WTC11 (cell line): ENCODE measurements at places on chromosomes 6 and 20. TPM values are rescaled to one million over a fixed set of nuclear protein-coding genes. Genes with fewer than 3 reads are reported as not detected.
A peak's percentile ranks its signal among the peaks of the same experiment; 100 is the strongest.

- H3K36me3 ChIP-seq, result no peaks in the 10 kb centered on the region
- H3K27ac ChIP-seq, result 0 out of 2 replicates have a peak overlapping the region, but pooled peaks have one; percentile 29
- DNase-seq, result no peak
- no peak overlapping the region for H3K4me3 ChIP-seq
- H3K4me1 ChIP-seq, result peaks cover 9% of the 10 kb centered on the region
- no peaks in the 10 kb centered on the region for H3K27me3 ChIP-seq
These were observed 17.7 kb downstream of the LOC128125822 start for GRCh38 chr6:63589952-63590411.

DNA sequence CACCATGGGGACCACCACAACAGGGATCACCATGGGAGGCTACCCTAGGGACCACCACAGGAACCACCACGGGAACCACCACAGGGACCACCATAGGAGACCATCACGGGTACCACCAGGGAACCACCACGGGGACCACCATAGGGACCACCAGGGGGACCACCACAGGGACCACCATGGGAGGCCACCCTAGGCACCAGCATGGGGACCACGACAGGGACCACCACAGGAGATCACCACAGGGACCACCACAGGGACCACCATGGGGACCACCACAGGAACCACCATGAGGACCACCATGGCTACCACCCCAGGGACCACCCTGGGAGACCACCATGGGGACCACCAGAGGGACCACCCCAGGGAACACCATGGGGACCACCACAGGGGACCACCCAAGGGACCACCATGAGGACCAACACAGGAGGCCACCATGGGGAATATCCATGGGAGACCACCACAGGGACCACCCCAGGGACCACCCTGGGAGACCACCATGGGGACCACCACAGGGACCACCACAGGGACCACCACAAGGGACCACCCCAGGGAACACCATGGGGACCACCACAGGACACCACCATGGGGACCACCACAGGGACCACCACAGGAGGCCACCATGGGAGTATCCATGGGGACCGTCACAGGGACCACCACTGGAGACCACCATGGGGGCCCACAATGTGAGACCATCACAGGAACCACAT, 67.6 kb upstream of the MPC1 start:
- H3K27ac ChIP-seq, result no peak overlapping the region
- H3K4me3 ChIP-seq, result no peak overlapping the region
- H3K36me3 ChIP-seq, result peaks cover 32% of the 10 kb centered on the region

HAO1 gene
- total RNA-seq, result 0.09 TPM in 1 of 3 replicates, not detected in the others

PLCB4 gene
- 11.9 to 14.3 TPM (median 12.6 TPM) in 3 replicates for total RNA-seq

GRCh38 chr6:39665861-39666260, 59.3 kb downstream of the KIF6 start:
- no peak for DNase-seq
- H3K4me1 ChIP-seq, result peaks cover 32% of the 10 kb centered on the region
- H3K4me3 ChIP-seq, result no peak overlapping the region
- no peaks in the 10 kb centered on the region for H3K27me3 ChIP-seq
- no peaks in the 10 kb centered on the region for H3K36me3 ChIP-seq

- no peaks in the 10 kb centered on the region for H3K27me3 ChIP-seq
- no peak for DNase-seq
- H3K4me3 ChIP-seq, result no peak overlapping the region
- H3K36me3 ChIP-seq, result no peaks in the 10 kb centered on the region
These were observed 244.8 kb upstream of the TENT5A start for GRCh38 chr6:81997090-81997926.
